ENCODE measurements at places on chromosomes 11 and 22. TPM values are rescaled to one million over a fixed set of nuclear protein-coding genes. Genes with fewer than 3 reads are reported as not detected.

CBLIF gene
- not detected for total RNA-seq

DNA sequence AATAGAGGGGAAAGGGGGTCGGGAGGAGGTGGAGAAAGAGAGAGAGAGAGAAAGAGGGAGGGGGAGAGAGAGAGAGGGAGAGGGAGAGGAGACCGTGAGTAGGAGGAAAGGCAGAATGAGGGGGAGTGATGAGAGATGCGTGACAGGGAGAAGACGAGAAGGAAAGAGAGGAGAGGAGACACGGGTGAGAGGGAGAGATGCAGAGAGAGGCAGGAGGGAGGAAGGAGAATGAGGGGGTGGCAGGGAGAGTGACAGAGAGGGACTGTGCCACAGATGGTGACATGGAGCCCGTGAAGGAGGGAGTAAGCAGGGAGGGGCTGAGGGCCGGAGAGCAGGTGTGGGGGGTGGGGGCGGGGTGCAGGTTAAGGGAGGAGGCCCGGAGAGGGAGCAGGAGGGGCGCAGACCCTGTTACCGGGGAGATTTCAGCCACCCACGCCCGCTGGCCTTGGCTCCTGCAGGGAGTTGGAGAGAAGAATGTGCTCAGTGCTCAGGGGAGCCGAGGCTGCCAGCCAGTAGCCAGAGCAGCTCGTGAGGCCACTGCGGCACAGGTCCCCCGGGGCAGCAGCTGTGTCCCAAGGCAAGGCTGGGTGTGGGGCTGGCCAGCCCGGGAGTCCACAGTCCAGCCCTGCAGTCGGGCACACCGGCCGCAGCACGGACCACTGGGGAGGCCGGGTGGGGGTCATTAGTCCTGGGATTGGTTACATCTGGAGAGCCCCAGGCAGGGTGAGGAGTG is at the start of gene SSTR3:
SSTR3 (minus strand) TSS at position 304 of the 733 bp plus-strand sequence. CDS start 4,674 bp downstream, outside the sequence.
- DNase-seq = peak; percentile 7

- DNase-seq = no peak
Measured at GRCh38 chr11:121376130-121376529, 76.0 kb upstream of the SORL1 start.

GRCh38 chr11:47418454-47419259 is 7.6 kb downstream of the PSMC3 start:
- DNase-seq = no peak

DNA sequence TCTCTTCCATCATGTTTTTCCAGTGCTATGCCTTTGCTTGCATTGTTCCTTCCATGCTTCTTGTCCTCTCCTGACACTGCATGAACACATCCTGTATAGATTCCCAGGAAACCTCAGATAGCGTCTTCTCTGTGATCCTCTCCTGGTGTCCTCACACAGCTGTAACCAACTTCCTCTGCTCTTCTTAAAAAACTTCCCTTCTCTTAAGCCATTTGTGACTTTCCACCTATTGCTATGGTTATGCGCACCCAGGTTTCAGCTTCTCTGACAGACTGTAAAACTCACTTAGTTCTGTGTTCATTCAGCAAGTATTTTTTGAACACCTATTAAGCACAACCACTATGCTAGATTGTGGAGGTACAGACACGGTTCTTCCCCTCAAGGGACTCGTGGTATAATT is 5.1 kb upstream of the APLP2 start:
- no peak for DNase-seq

DNA sequence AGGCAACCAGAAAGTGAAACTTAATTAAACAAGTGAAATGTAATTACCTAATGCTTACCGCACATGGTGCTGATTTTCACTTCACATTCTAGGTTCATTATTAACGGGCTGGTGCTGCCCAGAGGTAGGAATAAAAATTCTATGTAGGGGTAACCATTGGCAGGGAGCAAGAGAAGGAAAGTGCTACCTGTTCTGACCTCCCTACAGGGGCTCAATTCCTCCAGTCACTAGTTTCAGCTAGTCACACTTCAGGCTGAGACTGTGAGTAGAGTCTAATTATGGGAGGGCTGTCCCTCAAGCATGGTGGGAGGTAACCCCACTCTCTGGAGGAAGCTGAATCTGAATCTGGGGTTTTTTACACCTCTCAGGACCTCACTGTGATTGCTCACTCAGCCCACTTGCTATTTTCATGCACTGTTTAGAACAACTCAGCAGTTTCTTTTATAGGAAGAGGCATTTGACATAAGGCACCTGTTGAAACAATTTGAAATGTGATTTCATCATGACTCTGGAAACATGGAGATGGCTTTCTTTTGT is 75.4 kb downstream of the MAML2 start:
- DNase-seq = no peak

DNA sequence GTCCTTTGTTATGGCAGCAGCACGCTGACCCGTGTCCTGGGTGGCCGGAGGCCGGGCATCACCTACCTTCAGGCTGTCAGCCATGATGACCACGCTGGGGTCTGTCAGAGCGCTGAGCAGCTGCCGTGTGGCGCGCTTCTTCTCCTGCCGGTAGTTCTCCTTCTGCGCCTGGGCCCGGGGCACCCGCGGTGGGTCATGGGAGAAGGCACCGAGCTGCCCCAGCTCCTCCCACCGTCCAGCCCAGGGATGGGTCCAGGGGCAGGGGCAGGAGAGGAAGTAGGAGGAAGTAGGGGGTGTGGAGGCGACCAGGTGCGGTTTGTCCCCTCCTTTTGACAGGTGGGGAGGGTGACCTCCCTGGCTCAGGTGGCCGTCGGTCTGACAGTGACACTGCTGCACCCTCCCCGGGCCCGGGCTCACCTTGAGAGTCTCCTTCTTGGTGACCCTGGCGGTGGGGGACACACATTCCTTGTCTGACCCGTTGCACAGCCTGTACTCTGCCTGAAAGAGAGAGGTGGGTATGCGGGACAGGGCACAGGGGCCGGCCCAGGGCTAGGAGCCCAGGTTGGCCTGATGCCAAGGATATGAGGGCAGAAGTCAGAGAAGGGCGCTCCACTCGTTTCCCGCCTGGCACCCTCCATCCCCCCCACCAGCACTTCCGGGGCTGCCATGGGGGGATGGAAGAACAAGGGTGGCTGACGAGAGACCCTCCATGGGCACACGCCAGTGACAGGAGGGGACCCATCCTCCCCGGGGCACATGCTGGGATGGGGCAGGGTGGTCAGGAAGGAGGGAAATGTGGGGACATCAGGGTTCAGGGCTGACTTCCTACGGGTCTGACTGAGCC is 43.0 kb downstream of the OSBPL5 start:
- DNase-seq = no peak

DNA sequence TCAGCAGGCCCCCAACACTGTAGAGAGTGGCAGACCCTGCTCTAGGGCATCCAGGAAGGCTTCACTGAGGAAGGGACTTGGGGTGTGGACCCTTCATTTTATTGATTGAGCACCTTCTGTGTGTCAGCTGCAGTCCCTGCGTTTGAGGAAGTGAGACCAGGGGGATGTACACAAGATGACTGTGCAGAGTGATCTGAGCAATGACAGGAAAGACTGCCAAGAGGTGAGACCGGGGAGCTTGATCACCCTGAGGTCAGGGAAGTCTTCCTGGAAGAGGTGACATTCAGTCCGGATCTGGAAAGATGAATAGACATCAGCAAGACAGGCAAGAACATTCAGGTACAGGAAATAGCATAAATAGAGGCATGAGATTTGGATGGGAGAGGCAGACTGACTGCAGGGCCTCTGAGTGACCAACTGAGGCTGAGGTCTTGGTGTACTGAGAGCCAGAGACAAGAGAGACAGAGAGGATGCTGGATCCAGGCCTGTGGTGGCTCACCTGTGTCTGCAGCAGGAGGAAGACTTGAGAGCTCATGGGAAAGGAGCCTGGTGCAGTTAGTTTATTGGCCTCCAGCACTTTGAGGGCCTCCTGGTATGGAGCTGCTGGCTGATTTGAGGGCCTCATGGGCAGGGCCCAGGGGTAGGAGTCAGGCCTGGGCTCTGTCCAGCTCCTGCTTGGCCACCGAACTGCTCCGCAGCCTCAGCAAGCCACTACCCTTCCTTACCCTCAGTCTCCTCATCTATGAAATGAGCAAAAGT is 5.2 kb downstream of the DGAT2 start:
- DNase-seq = peak; percentile 42

All from activated B cell treated with CpG ODN at 0.5 μM for 24 hours (primary cell).